ENCODE measurements at places on chromosomes 12 and 14.

DNA sequence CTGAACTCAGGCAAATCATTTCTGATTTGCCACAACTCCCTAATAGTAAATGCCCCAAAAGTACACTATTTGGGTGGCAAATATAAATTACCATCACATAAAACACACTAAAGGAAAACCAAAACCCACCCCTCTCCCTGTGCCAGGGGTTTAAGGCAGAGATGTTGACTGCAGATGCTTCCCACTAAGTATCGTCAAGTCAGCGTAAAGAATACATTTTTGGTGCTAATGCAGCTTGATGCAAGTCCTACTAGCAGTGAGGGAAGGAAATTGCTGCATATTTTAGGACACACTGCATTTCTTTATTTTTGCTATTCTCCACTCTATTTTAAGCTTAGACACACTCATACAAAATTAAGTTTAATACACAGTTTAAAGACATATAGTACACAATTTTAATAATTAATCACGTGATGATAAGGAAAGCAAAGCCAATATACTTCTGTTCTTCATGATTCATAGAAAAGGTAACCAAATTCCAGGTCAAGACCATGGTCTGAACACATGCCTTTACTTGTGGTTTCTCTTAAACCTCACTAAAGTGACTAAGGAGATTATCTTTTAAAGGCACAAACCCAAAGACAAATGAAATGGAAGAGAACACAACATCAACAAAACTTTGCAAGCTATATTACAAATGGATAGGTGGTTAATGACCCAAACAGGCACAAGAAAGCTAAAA lies 162.2 kb downstream of the STXBP6 start:
- DNase-seq = no peak

DNA sequence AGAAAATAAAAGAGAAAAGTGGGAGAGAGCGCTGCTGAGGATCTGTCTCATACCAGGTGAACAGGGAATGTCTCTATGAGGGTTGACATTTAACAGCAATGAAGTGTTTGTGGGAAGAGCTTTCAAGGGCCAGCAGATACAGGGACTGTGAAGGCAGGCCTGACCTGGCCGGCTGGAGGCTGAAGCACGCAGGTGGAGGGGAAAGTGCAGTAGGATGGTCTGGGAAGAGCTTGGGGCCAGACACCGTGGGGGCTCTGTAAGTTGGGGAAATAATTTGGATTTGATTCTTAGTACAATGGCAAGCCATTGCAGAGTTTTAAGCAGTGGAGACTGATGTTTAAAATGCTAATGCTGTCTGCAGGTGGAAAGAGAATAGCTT lies 23.8 kb upstream of the DHRS2 start:
- no peak for DNase-seq

DNA sequence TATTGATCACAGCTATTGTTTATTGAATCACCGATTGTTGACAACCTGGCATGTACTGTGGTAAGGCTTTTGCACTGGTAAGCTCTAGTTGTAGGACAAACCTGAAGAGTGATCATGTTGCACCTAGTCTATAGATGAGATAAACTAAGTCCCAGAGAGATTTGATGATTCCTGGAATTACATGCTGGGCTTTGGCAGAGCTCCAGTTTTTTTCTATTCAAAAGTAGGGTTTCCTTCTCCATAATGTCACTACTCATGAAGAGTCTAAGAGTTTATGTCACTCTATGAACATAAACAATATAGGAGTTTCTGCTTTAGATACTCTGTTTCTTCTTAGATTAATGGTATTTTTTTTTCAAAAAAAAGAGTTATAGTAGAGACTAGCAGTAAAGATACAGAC lies 72.0 kb downstream of the BMP4 start:
- DNase-seq = no peak

DNA sequence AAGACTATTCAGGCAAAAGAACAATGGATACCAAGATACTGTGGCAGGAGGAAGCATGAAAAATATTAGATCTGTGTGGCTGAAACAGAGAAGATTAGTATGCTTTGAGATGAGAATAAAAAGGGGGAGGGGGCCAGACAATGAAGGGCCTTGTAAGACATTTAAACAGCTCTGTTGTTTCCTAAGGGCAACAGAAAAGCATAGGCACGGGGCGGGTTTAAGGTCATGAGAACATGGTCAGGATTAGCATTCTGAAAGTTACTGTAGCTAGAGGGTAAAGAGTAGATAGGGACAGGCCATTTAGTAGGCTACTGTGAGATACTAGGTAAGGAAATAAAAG lies 18.6 kb downstream of the INTS13 start:
- DNase-seq = peak; percentile 99

DNA sequence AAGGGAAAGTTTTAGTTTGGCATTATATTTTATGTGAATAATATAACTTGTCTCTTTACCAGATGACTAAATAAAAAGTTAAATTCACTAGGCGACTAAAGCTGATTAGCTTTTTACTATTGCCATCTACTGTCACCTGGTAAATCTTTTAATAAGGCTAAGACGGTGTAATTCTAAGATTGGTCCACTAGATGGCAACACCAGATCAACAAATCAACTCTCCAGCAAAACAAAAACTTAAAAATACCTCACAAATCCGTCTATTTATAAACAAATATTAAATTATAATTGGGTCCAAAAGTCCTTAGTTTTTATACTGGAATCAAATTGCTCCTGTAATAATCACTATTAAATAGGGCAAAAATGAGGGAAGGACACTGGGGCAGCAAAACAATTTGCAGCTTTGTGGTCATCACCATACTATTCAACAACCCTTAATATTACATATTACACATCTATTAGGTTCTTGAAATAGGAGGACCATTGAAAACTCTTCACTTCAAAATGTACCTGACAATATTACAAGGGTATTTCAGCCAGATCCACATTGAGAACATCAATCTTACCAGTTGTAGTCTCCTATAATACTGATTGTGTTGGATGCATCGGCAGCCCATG lies 47.9 kb downstream of the GALC start:
- peak; percentile 49 for DNase-seq

GRCh38 chr12:639566-639965 lies 23.7 kb downstream of the NINJ2 start:
- no peak for DNase-seq

GRCh38 chr12:76109879-76110278 lies 25.4 kb upstream of the NAP1L1 start:
- no peak for DNase-seq

DNA sequence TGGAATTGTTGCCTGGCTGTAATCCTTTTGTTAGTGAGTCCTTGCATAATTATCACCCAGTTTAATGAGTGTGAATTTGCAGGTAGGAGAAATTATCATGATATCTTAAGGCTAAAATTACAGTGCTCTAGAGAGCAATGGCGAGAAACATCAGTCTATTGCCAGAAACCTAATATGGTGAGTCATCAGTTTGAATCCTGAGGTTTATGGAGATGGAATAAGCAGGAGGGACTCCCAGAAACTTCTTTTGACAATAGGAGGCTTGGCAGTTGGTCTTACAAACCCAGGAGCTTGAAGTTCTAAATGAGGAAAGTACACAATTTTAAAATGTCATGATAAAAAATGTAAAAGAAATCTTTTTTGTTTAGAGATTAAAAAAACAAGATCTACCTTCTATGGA lies 31.5 kb upstream of the CRADD start:
- no peak for DNase-seq

Data from SK-MEL-5 (cell line).